ENCODE measurements at places on chromosomes 7 and 10.
A peak's percentile ranks its signal among the peaks of the same experiment; 100 is the strongest.

GRCh38 chr10:114678336-114678735, 20.3 kb upstream of the ABLIM1 start:
- no peak for DNase-seq

DNA sequence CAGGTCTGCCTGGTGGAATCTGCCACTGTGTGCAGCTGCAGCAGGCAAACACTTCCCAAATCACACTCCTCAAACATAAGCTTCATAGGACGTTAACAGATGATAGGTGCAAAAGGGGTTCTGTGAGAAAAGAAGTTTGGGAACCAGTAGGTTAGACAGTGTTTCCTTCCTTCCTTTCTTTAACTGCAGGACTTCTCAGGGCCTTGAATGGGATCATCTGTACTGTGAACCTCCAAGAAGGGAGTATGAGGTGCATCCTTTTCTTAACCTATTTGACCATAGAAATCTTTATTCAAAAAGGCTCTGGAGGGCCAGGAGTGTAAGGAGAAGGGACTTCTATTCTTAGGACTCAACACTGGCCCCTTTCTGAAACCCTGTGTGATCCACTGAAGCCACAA, 33.0 kb downstream of the CAMK2B start:
- DNase-seq = no peak

GRCh38 chr10:95758351-95759025, 2.5 kb downstream of the ENTPD1 start:
- no peak for DNase-seq

- no peak for DNase-seq
Observed at GRCh38 chr10:125000366-125001312, 58.7 kb downstream of the ZRANB1 start.

- DNase-seq = peak; percentile 13
Observed at GRCh38 chr10:74991435-74991834, 120.0 kb upstream of the SAMD8 start.

GRCh38 chr7:111953611-111954010, 252.6 kb downstream of the DOCK4 start:
- DNase-seq = peak; percentile 29

DNA sequence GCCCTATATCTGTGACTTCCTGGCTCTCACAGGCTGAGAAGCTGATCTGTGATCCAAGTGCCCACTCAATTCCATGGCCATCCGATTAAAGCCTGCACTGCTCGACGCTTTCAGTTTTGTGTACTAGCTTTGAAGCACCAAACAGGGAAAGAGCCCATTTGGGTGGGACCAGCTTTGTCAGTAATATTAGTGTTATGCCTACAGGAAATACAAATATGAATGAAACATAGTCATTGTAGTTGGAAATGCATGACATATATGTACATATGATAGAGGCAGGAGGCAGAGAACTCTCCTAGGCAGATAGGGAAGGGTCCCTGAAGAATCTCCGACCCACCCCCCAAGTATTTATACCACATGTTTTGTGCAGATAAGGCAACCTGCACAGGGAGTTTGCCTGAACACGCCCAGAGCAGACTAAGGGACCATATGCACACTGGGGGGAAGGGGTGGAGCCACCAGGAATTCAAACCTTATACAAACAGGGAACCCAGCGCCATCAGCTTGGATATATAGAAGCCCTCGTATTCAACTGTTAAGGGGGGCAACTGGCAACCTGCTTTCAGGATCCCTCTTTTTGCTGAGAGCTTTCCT, 653.2 kb downstream of the PARD3 start:
- DNase-seq = no peak

- no peak for DNase-seq
Observed at GRCh38 chr10:70440296-70441160, 953 bp downstream of the NODAL start.

- no peak for DNase-seq
Observed at GRCh38 chr10:30675791-30676718, 46.5 kb upstream of the LYZL2 start.

GRCh38 chr7:42972699-42973500, 40.7 kb downstream of the MRPL32 start:
- DNase-seq = peak; percentile 70

GRCh38 chr7:3272691-3273141, 28.3 kb upstream of the SDK1 start:
- DNase-seq = peak; percentile 32

DNA sequence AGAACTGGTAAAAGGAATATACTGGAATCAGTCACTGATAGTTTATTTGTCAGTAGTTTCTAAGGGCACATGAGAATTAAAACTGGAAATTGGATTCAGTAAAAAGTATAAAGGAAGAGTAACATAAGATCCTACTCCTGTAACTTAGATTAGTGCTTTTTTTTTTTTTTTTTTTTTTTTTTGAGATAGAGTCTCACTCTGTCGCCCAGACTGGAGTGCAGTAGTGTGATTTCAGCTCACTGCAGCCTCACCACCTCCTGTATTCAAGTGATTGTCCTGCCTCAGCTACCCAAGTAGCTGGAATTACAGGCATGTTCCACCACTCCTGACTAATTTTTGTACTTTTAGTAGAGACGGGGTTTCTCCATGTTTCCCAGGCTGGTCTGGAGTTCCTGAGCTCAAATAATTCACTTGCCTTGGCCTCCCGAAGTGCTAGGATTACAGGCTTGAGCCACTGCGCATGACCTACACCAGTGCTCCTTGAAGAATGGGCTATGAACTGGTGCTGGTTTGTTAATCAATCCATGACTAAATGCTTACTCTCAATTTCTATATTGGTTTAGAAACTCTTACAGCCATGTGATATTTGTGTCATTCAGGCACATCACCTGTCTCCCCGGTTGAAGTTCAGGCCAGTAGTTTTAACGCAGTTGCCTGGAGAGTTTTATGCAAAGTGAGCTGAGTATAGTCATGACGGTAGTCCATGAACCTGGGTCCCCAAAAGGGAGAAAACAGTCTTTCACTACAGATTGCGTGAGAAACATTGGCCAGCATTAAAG, 65.0 kb downstream of the ZEB1 start:
- no peak for DNase-seq

GRCh38 chr7:1544178-1544895, 11.7 kb downstream of the TMEM184A start:
- DNase-seq = no peak
